SK-N-SH (cell line): ENCODE measurements at places on chromosomes 4 and X.

GRCh38 chrX:45449982-45450381, 249.3 kb upstream of the DIPK2B start:
- H3K27me3 ChIP-seq: no peaks in the 10 kb centered on the region
- no peak for DNase-seq
- no peak overlapping the region for H3K27ac ChIP-seq
- peaks cover 34% of the 10 kb centered on the region for H3K4me1 ChIP-seq
- no peak overlapping the region for H3K4me3 ChIP-seq

- H3K4me1 ChIP-seq: no peaks in the 10 kb centered on the region
- H3K36me3 ChIP-seq: no peaks in the 10 kb centered on the region
- H3K27ac ChIP-seq: no peak overlapping the region
- no peak overlapping the region for H3K4me3 ChIP-seq
- H3K27me3 ChIP-seq: no peaks in the 10 kb centered on the region
Observed at GRCh38 chr4:13285336-13285735, 198.8 kb downstream of the RAB28 start.

DNA sequence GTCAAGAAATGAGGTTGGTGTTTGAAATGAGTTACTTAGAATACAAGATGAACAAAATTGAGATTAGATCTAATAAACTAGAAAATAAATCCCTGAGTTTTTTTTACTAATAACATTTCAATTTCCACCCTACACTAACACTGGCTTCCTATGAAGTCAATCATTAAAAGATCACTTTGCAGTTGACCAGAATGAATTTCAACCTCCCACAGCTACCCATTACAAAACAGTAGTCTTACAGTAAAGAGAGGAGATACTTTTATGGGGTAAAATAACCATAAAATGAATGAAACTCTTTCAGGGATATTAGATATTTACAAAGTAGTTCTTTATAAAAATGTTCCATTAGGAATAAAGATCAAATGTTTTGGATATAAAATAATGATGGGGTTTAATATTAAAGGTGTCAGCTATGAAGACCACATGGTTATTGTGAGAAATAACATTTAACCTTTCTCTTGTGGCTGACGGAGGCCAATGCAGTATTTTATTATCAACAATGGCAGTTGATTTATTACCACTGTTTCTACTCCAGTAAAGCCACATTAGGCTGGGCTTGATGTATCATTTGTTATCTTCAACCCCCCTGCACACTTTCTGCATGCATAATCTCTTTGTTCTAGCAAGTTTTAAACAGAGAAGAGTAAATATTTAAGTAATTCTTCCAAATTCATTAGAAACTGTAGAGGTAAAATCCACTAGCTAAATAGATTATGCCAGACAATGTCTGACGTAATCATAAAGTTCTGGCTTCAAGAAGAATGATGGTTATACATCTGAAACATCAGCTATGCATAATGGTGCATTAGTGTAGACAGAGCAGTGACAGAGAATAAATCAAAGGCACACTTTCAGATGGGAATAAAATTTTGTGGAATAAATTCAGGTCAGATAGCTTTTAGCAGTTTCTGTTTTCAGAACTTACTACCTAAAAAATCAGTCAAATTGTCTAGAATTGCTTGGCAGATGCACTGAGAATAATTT, 516.6 kb downstream of the PCDH18 start:
- H3K4me3 ChIP-seq: no peak overlapping the region
- H3K4me1 ChIP-seq: no peaks in the 10 kb centered on the region
- peak overlapping the region; percentile 60 for H3K27ac ChIP-seq

GRCh38 chrX:1576201-1576992, 15.0 kb upstream of the AKAP17A start:
- DNase-seq: no peak
- H3K4me3 ChIP-seq: no peak overlapping the region
- no peak overlapping the region for H3K27ac ChIP-seq
- no peaks in the 10 kb centered on the region for H3K4me1 ChIP-seq

GRCh38 chr4:87270144-87270543, 49.7 kb upstream of the KLHL8 start:
- peak; percentile 39 for DNase-seq
- H3K27ac ChIP-seq: no peak overlapping the region
- H3K4me3 ChIP-seq: no peak overlapping the region
- no peaks in the 10 kb centered on the region for H3K36me3 ChIP-seq

GRCh38 chrX:1231850-1232465, 19.5 kb upstream of the CRLF2 start:
- H3K36me3 ChIP-seq: no peaks in the 10 kb centered on the region
- no peaks in the 10 kb centered on the region for H3K4me1 ChIP-seq
- peaks cover 45% of the 10 kb centered on the region for H3K27me3 ChIP-seq

DNA sequence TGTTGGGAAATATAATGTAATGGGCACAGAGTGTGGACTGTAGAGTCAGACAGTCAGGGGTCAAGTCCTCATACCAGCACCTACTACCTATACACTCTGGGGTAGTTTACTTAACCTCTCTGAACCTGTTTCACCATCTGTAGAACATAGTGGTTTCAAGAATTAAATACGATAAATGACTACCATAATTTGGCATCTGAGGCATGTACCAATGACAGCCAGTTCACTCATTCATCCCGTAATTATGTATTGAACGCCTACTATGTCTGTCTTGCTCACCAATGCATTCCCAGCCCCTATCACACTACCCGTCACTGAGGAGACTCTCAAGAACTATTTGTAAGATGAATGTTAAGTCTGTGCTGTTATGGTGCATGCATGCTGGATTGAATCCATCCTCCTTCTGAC, 2.0 kb upstream of the FGB start:
- no peak for DNase-seq
- no peaks in the 10 kb centered on the region for H3K4me1 ChIP-seq
- no peak overlapping the region for H3K27ac ChIP-seq
- H3K27me3 ChIP-seq: peaks cover 5% of the 10 kb centered on the region; the same call in 1 of the 2 replicates

- no peaks in the 10 kb centered on the region for H3K4me1 ChIP-seq
- no peak for DNase-seq
- no peak overlapping the region for H3K4me3 ChIP-seq
- H3K27ac ChIP-seq: no peak overlapping the region
- H3K27me3 ChIP-seq: peaks cover 15% of the 10 kb centered on the region; the same call in 1 of the 2 replicates
Observed at GRCh38 chrX:119190091-119190681, 45.9 kb upstream of the PGRMC1 start.

DNA sequence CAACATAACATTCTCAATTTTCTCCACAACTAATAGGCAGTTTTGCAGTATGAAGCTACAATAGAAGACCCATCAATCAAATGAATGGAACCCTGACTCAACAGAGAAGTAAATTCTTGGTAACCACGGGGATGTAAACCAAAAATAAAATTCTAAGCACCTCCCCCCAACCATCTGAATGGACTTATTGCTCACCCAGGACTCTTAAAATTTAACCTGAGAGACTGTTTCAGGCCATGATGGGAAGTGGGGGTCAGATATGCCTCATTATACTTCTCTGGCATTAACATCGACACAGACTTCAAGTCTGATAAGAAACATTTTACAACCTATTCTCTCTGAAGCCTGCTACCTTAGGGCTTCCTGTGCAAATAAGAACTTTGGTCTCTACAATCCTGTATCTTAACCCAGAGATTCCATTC, 620.9 kb downstream of the TLL1 start:
- no peaks in the 10 kb centered on the region for H3K36me3 ChIP-seq
- no peaks in the 10 kb centered on the region for H3K4me1 ChIP-seq
- H3K27me3 ChIP-seq: no peaks in the 10 kb centered on the region
- no peak for DNase-seq

- H3K36me3 ChIP-seq: no peaks in the 10 kb centered on the region
- no peak overlapping the region for H3K27ac ChIP-seq
- DNase-seq: no peak
- H3K27me3 ChIP-seq: no peaks in the 10 kb centered on the region; the same call in 1 of the 2 replicates
- no peak overlapping the region for H3K4me3 ChIP-seq
Observed at GRCh38 chrX:105695451-105695850, 126.9 kb upstream of the NRK start.

GRCh38 chrX:47843363-47843762, 6.7 kb downstream of the ZNF81 start:
- peaks cover 36% of the 10 kb centered on the region for H3K36me3 ChIP-seq
- H3K27ac ChIP-seq: no peak overlapping the region
- no peaks in the 10 kb centered on the region; the same call in 1 of the 2 replicates for H3K4me1 ChIP-seq
- DNase-seq: no peak
- H3K4me3 ChIP-seq: no peak overlapping the region

GRCh38 chr4:72953571-72953970, 115.9 kb downstream of the COX18 start:
- H3K27me3 ChIP-seq: no peaks in the 10 kb centered on the region
- no peaks in the 10 kb centered on the region; the same call in 1 of the 2 replicates for H3K4me1 ChIP-seq
- H3K27ac ChIP-seq: no peak overlapping the region
- no peaks in the 10 kb centered on the region for H3K36me3 ChIP-seq

GRCh38 chr4:8837181-8837841, 34.3 kb downstream of the HMX1 start:
- no peaks in the 10 kb centered on the region for H3K36me3 ChIP-seq
- peak; percentile 26 for DNase-seq
- H3K4me1 ChIP-seq: peaks cover 6% of the 10 kb centered on the region; the same call in 1 of the 2 replicates
- H3K27me3 ChIP-seq: no peaks in the 10 kb centered on the region
- no peak overlapping the region for H3K4me3 ChIP-seq
- H3K27ac ChIP-seq: no peak overlapping the region

DNA sequence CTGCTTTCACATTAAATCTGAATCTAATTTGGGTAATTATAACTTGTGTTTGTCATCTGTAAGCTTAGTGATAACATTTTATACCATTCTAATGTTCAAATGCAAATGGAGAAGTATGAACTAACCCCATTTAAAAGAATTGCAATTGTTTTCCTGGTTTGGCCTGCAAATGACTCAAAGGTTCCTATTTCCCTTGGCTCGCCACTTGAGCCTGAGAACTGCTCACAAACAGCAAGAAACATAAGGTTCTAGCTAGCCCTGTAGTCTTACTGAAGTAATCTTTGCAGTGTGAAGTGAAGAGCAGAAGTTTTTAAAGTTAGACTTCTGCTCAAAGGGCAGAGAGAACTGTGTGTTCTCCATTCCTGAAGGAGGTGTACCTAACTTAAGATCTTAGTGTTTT, 27.2 kb downstream of the UPRT start:
- H3K27ac ChIP-seq: no peak overlapping the region
- DNase-seq: no peak
- H3K4me1 ChIP-seq: no peaks in the 10 kb centered on the region
- peaks cover 12% of the 10 kb centered on the region for H3K36me3 ChIP-seq

- no peak overlapping the region for H3K27ac ChIP-seq
- H3K27me3 ChIP-seq: no peaks in the 10 kb centered on the region
- peak overlapping the region; percentile 31; the same call in 1 of the 2 replicates for H3K4me3 ChIP-seq
- DNase-seq: no peak
Observed at GRCh38 chrX:14027511-14028019, 2.1 kb downstream of the GEMIN8 start.

- H3K27ac ChIP-seq: no peak overlapping the region
- H3K4me1 ChIP-seq: no peaks in the 10 kb centered on the region
- DNase-seq: no peak
- no peaks in the 10 kb centered on the region for H3K36me3 ChIP-seq
- H3K4me3 ChIP-seq: no peak overlapping the region
- no peaks in the 10 kb centered on the region for H3K27me3 ChIP-seq
Observed at GRCh38 chr4:64000241-64000640, 409.0 kb downstream of the TECRL start.

DNA sequence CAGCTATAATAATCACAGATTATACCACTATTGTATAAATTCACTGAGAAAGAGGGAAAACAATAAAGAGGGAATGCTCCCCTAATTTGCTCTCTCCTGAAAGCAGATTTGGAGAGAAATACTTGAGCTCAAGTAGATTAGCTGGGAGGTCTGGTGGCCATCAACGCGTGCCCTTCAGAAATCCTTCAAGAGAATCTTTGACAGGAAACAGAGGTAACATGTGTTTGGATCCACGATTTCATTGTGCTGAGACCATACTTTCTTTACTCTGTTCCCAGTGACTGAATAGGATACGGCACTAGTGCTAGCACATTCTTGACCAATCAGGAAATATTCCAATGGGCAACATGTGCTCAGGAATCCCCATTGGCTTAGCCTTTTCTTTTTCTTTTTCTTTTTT, 1395.3 kb downstream of the RAPGEF2 start:
- H3K27me3 ChIP-seq: no peaks in the 10 kb centered on the region
- no peaks in the 10 kb centered on the region for H3K36me3 ChIP-seq
- peaks cover 2% of the 10 kb centered on the region; the same call in 1 of the 2 replicates for H3K4me1 ChIP-seq
- H3K4me3 ChIP-seq: no peak overlapping the region

DNA sequence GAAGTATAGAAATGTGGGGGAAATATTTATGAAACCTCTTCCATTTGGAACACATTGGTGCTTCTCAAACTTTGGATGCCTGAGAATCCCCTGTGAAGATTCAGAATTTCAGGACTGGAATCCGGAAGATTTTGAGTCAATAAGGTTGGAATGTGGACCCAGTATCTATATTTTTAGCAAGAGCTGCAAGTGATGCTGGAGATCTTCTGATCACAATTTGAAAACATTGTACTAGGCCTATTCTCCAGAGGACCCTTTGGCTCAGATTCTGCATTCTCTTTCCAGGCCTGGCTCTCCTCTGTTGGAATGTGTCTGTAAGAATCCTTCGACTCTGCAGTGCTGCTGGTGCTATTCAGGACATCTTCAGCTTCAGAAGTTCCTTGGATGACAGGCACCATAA, 2.4 kb upstream of the PKD2 start:
- no peak overlapping the region for H3K27ac ChIP-seq
- no peaks in the 10 kb centered on the region for H3K36me3 ChIP-seq
- DNase-seq: no peak
- H3K27me3 ChIP-seq: no peaks in the 10 kb centered on the region

- H3K36me3 ChIP-seq: no peaks in the 10 kb centered on the region
- H3K27ac ChIP-seq: no peak overlapping the region
- no peak overlapping the region for H3K4me3 ChIP-seq
- H3K27me3 ChIP-seq: peaks cover 10% of the 10 kb centered on the region; the same call in 1 of the 2 replicates
Observed at GRCh38 chrX:107871136-107871535, 45.5 kb downstream of the MID2 start.

DNA sequence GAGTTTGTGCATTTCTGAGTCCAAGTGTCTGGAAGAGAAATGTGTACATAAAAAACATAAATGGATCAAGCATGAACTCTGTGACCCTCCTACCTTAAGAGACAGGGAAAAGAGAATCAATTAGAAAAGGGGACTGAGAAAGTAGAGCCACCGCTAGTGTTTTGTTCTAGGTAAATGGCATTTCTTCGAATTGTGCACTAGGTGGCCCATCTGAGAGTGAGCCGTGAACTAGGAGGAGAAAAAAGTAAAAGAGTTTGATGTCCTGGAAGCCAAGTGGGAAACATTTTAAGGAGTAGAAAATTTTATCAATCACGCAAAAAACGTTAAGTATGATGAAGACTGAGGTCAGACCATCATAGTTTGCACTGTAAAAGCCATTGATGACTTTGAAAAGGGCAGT, 55.1 kb downstream of the NAF1 start:
- H3K4me1 ChIP-seq: no peaks in the 10 kb centered on the region
- peak; percentile 2 for DNase-seq
- H3K4me3 ChIP-seq: no peak overlapping the region
- H3K27me3 ChIP-seq: no peaks in the 10 kb centered on the region
- no peaks in the 10 kb centered on the region for H3K36me3 ChIP-seq
- no peak overlapping the region for H3K27ac ChIP-seq

- H3K4me3 ChIP-seq: no peak overlapping the region
- H3K36me3 ChIP-seq: no peaks in the 10 kb centered on the region
- H3K27me3 ChIP-seq: no peaks in the 10 kb centered on the region
Observed at GRCh38 chr4:109125084-109125483, 177.4 kb downstream of the COL25A1 start.

- no peak overlapping the region for H3K4me3 ChIP-seq
- DNase-seq: no peak
- no peaks in the 10 kb centered on the region for H3K27me3 ChIP-seq
- no peak overlapping the region for H3K27ac ChIP-seq
- no peaks in the 10 kb centered on the region for H3K36me3 ChIP-seq
Observed at GRCh38 chr4:28462766-28463700, 1602.4 kb downstream of the STIM2 start.
